ENCODE measurements at places on chromosomes 2 and 18. TPM values are rescaled to one million over a fixed set of nuclear protein-coding genes. Genes with fewer than 3 reads are reported as not detected.

- H3K4me1 ChIP-seq = peaks cover 4% of the 10 kb centered on the region
- H3K4me3 ChIP-seq = no peak overlapping the region
- no peaks in the 10 kb centered on the region for H3K36me3 ChIP-seq
- DNase-seq = no peak
- peak overlapping the region; percentile 52 for H3K27ac ChIP-seq
These were observed 28.1 kb upstream of the RASGRP3 start for GRCh38 chr2:33448220-33448899.

DNA sequence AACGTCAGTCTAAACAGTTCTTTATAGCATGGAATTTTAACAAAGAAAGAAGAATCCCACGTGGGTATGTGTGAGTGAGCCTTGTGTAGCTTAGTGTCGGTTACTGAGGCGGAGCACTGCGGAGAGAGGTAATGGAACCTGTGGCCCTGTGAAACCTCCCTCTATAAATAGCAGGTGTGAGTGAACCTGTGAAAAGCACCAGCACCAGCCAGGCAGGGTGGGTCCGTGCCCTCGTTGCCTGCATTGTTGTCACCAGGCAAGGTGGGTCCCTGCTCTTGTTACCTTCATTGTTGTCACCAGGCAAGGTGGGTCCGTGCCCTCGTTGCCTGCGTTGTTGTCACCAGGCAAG is 4.7 kb downstream of the CTDP1 start:
- no peak overlapping the region for H3K4me3 ChIP-seq
- H3K27me3 ChIP-seq = no peaks in the 10 kb centered on the region
- H3K27ac ChIP-seq = no peak overlapping the region

GRCh38 chr18:48154828-48155227 is 224.4 kb upstream of the SMAD2 start:
- no peaks in the 10 kb centered on the region for H3K27me3 ChIP-seq
- H3K4me1 ChIP-seq = peaks cover 32% of the 10 kb centered on the region
- H3K36me3 ChIP-seq = no peaks in the 10 kb centered on the region
- DNase-seq = no peak
- no peak overlapping the region for H3K4me3 ChIP-seq

DNA sequence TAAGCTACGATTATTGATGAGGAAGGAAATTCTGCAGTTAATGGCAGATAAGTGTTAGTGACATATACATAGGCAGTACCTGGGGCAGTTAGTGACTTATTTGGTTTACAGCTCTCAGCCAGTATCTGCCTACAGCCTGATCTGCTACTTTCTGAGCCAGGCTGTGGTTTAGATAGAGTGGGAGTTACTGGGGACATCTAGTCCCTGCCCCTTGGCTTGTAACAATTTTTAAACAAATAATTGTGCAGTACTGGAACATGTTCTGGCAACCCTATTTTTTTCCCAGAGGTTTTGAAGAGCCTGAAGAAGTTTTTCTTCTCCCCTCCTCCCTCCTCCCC is 2.3 kb downstream of the KIF5C start:
- H3K27ac ChIP-seq = no peak overlapping the region
- no peaks in the 10 kb centered on the region for H3K36me3 ChIP-seq
- H3K4me3 ChIP-seq = no peak overlapping the region
- DNase-seq = no peak
- H3K27me3 ChIP-seq = peaks cover 4% of the 10 kb centered on the region
- peaks cover 6% of the 10 kb centered on the region for H3K4me1 ChIP-seq

- H3K36me3 ChIP-seq = no peaks in the 10 kb centered on the region
- no peak overlapping the region for H3K27ac ChIP-seq
- no peak for DNase-seq
- no peaks in the 10 kb centered on the region for H3K4me1 ChIP-seq
- no peaks in the 10 kb centered on the region for H3K27me3 ChIP-seq
These were observed 43.7 kb downstream of the POU3F3 start for GRCh38 chr2:104897515-104898184.

DNA sequence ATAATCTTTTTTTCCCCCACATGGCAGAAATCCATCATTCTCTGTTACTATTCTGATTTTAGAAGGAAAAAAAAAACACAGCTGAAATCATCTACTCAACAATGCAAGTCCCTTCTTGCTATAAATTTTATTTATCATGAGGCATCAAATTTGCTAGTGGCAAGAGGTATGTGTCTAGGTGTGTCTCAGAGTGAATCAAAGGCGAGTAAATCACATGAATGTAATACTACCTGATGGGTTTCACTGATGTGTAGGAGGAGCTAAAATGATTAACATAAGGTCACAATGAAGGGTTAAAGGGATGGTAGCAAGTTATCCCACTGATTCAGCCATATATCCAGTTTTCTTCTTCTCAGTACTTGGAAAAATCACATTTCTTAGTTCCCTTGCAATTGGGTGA is 24.5 kb upstream of the PELI1 start:
- H3K27ac ChIP-seq = no peak overlapping the region
- H3K27me3 ChIP-seq = no peaks in the 10 kb centered on the region
- no peak for DNase-seq
- no peaks in the 10 kb centered on the region for H3K36me3 ChIP-seq
- no peaks in the 10 kb centered on the region for H3K4me1 ChIP-seq

DNA sequence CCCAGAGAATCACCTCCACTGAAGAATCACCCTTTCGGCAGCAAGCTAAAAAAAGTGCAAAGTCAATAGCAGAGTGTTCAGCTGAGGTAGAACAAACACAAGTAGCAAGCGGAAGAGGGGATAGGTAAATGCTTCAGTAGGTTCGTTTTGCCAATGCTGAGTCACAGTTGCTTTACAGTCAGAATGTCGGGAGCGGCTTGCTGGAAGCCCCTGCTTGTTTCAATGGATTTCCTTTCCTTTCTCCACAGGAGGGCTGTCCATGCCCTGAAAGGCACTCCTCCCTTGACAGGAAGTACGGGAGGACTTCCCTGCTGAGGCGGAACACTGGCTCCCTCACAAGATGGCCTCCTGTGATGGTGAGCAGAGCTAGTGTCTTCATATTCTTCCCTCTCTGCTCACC is 146.2 kb upstream of the LYPD1 start:
- no peak overlapping the region for H3K27ac ChIP-seq
- H3K4me3 ChIP-seq = no peak overlapping the region
- H3K4me1 ChIP-seq = no peaks in the 10 kb centered on the region

DNA sequence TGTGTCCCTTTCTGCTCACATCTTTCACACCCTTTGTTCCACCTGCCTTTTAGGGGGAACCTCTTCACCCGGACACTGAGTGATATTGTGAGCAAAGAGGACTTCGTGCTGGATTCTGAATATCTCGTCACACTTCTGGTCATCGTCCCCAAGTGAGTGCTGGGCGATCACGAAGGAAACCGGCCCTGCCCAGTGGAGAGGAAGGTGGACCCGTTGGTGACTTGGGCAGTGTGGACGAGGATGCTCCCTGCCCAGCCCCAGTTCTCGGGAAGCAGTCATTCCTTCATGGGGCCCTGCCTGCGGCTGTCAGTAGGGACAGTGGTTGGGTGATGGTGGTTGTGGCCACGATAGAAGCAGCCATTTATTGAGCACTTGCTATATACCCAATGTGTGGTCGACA is 40.8 kb downstream of the PDIA6 start:
- H3K36me3 ChIP-seq = no peaks in the 10 kb centered on the region
- H3K27ac ChIP-seq = no peak overlapping the region
- H3K4me1 ChIP-seq = no peaks in the 10 kb centered on the region
- DNase-seq = no peak
- no peak overlapping the region for H3K4me3 ChIP-seq

Gene ZAP70
- total RNA-seq = 1.4 TPM

Gene MLPH
- 22.6 TPM for total RNA-seq
